COLO829 (cell line): ENCODE measurements at places on chromosomes 11 and 22.

- DNase-seq = peak; percentile 28
Observed at GRCh38 chr11:40281052-40281580, 1178.3 kb downstream of the LRRC4C start.

- no peak for DNase-seq
Observed at GRCh38 chr22:38607680-38608079, 37.7 kb upstream of the DMC1 start.

- peak; percentile 61 for DNase-seq
Observed at GRCh38 chr22:50190182-50190940, 4.6 kb downstream of the TRABD start.

- no peak for DNase-seq
Observed at GRCh38 chr22:50014053-50014501, 1.5 kb upstream of the IL17REL start.

GRCh38 chr22:23565305-23565914 lies 14.7 kb downstream of the IGLL1 start:
- DNase-seq = no peak

DNA sequence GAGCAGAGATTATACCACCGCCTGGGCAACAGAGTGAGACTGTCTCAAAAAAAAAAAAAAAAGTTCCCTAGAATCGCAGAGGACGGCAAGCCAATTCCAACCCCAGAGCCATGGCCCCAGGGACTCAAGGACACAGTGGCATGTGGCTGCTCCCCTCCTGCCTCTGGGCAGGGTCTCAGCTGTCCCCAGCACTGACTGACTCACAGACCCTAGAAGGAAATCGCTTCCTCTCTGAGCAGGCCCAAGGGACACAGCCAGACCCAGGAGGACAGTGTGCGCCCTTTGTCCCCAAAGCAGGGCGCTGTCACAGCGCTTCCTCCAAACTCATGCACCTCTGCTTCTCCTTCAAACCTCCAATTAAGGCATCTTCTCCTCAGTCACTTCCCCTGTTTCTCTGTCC lies 2.3 kb downstream of the PACSIN3 start:
- DNase-seq = no peak

- no peak for DNase-seq
Observed at GRCh38 chr11:3229673-3230630, 2.3 kb downstream of the MRGPRE start.

DNA sequence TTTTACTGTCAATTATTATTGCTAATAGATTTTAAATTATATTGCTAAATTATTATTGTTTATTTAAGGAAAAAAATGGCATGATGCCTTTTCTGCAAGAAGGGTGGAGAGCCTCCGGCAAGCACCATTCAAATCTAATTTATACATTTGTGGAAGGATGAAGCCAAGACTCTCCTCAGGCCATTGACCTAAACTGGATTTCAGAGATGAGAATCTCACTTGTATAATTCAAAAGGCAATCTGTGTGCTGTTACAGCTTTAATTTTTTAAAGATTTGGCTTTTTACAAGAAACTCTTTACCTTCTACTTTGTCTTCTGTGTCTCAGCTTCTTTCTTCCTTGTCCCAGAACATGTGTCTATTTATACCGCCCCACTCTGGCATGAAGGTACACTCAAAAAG lies 722.5 kb downstream of the ETS1 start:
- no peak for DNase-seq

GRCh38 chr11:34308913-34309585 lies 48.8 kb downstream of the ABTB2 start:
- DNase-seq = no peak

DNA sequence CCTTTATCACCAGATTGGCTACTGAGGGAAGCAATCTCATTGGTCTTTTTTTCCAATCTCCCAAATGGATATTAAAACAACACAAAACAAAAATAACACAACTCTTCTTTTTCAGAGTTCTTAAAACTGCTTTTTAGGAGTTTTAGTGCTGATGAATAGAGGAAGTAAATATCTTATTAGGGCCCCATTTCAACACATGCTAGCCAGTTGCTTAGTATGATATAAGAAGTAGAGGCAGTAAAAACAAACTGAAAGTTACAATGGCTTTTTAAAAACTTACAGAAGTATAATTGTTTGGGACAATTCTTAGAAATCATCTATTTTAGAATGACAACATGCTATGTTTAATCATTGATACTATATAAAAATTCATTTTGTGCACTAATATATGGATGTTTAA lies 3.4 kb downstream of the C11orf71 start:
- no peak for DNase-seq

DNA sequence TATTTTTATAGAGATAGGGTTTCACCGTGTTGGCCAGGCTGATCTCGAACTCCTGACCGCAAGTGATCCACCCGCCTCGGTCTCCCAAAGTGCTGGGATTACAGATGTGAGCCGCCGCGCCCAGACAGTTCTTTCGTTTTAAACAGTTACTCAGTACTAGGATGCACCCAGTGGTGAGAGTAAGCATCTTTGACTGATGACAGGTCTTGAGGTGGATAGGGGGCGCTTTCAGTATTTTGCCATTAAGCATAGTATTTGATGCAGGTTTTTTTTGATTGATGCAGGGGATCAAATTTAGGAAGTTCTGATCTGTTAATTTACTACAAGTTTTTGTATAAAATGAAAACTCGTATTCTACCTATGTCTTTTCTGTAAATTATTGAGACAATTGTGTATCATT lies 13.2 kb upstream of the TRIM34 start:
- no peak for DNase-seq

DNA sequence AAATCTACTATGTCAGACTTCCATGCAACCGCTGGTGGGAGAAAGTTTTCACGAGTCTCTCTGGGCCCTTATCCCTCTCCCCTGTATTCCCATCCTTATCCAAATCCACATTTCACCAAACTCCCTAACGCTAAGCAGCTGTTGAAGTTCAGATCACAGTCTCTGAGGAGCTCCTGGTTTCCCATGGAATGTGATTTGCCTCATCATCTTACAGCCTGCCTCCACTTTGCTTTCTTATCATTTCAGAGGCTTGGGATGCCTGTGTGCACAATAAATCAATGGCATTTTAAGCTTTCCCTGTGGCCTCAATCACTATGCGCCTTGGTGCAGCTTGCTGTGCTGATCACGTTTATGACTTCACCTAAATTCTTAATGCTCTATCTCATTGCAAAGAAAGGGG lies 352.4 kb upstream of the FAT3 start:
- DNase-seq = no peak

- DNase-seq = no peak
Observed at GRCh38 chr22:22021162-22021750, 38.7 kb upstream of the TOP3B start.

GRCh38 chr11:72771507-72771906 lies 19.3 kb upstream of the ARAP1 start:
- DNase-seq = no peak

DNA sequence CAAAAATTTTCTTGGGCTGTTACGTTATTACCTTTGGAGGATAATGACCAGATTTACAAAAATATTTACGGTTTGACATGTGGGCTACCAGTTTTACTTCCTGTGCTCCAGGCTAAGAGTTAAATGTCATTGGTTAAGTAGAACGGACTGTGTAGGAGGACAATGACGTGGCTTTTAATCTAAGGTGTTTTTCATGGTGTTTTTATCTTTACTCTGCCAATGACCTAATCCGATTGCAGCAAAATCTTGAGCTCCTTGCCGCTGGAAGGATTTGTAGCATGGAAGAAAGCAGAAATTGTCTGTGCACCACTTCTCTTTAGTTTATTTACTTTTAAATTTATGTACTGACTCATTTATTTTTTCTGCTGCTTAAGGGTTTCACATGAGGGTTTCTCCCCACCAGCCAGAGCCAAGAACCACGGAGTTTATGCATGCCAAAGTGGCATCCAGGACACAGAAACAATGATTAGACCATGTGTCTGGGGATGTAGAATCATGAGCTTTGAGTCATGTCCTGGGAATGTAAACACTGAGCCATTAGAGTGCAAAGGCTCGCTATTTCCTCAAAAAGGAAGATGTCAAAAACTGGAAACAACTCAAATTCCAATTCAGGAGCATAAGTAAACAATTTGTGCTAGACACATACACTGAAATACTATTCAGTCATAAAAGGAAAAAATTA lies 1.9 kb upstream of the CARD16 start:
- DNase-seq = peak; percentile 84

DNA sequence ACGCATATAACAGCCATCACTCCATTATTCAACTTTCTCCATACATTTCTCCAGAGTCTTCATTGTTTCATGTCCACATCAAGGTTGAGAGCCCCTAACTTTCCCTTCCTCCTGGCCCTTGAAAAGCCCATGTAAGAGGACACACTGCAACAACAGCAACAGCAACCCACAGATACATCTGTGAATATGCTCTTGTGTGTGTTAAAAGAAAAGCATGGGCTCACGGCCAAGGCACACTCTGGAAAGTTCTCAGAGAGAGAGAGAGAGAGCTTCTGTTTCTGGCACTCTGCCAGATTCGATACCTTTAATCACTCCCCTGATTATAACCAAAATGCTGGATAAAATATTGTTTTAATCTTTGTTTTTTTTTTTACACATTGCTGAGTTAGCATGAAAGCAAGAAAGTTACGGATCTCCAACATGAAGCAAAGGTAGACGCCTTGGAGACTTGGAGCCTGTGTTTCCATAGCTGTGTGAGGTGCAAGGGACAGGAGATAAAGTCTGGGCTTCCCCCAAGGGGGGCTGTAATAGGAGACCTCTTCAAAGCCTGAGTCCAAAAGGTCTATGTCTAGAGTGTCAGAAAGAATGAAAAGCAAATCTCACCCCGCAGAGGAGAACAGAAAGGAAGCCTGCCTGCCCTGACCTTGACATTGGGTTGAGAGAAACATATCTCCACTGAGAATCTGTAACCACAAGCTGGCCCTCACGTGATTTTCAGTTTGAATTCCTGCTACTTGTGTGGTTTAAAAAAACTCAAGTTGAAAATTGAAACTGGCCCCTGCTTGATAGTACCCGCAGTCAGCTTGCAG lies 33.7 kb upstream of the MPPED1 start:
- DNase-seq = no peak

GRCh38 chr11:34625576-34625975 lies 4.7 kb downstream of the EHF start:
- DNase-seq = no peak

- no peak for DNase-seq
Observed at GRCh38 chr11:124536520-124536919, 6.9 kb downstream of the OR8B12 start.

GRCh38 chr11:100994966-100995365 lies 134.6 kb downstream of the PGR start:
- no peak for DNase-seq

- no peak for DNase-seq
Observed at GRCh38 chr22:24730864-24731263, 43.7 kb downstream of the PIWIL3 start.

- DNase-seq = no peak
Observed at GRCh38 chr11:111512296-111513239, at the start of gene BTG4. Gene BTG4 (minus strand): TSS chr11:111512386. CDS start chr11:111498776, 13,610 bp downstream.

GRCh38 chr22:47129902-47130635 lies 367.6 kb downstream of the TBC1D22A start:
- no peak for DNase-seq

DNA sequence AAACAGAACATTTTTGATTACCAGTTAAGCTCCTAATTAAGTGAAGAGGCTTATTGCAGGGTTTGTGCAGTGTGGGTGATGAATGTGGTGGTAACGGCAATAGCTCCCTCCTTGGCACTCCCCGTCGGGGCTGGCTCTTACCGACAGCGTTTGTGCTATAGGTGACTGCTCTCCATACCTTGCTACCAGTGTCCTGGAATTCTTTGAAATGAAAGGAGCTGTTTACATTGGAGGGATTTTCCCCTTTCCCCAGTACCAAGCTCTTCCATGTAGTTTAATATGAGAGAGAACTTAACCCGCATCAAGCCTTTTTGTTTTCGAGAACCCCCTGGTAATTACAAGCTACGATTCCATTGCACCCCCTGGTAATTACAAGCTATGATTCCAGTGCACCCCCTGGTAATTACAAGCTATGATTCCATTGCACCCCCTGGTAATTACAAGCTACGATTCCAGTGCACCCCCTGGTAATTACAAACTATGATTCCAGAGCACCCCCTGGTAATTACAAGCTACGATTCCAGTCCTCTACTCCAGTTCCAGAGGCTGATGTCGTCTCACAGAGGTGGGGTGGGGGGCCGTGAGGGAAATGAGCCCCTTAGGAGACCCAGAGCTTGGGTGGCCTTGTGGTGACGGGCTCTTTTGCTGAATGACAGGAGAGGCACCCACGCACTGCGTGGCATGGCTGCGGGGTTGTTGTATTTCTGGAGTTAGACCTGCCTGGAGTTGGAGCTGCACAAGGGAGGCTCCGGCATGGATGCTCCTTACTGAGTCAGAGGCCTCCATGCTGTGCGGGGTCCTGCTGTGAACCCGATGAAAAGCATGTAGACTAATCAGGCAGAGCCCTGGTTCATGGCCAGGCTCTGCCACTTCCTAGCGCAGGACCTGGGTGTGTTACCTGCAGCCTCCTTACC lies 205.3 kb downstream of the TBC1D22A start:
- no peak for DNase-seq

GRCh38 chr11:110198031-110198729 lies 98.2 kb downstream of the RDX start:
- no peak for DNase-seq

DNA sequence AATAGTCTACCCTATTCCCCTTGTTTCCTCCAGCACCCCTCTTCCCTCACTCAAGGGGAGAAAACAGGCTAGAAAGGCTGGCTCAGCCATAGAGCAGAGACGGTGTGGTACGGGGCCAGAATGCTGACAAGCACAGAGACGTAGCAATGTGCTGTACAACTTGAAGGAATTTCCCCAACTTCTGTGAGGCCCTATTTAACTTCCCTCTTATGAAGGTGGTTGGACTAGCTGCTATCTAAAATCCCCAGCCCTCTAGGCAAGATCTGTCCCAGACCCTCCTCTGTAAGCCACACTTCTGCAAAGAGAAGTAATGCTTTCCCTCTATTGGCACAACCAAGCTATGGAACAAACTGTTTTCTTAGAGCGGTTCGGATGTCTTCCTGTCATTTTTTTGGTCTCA lies 37.8 kb downstream of the PLEKHA7 start:
- no peak for DNase-seq

- DNase-seq = no peak
Observed at GRCh38 chr11:22508665-22509064, 117.0 kb downstream of the FANCF start.

- DNase-seq = no peak
Observed at GRCh38 chr11:30788849-30789248, 202.7 kb upstream of the MPPED2 start.

DNA sequence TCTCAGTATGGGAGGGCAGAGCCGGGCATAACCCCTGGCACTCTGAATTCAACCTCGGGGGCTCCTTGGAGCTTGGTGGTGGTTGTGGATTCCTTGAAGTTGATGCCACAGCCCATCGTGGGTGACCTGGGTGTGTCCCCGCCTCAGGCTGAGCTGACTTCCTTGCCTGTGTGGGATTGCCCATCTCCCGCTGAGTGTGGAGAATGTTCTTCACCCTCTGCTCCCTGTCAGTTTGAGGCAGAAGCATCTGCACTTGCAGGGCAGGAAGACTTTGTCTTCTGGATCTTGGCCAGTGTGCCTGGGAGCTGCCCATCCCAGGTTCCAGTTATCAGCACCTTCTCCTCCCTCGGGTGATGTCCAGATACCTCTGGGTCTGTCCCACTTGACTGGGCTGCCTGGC lies 25.3 kb downstream of the CD82 start:
- DNase-seq = no peak
